ENCODE measurements at places on chromosomes 11 and 22.

DNA sequence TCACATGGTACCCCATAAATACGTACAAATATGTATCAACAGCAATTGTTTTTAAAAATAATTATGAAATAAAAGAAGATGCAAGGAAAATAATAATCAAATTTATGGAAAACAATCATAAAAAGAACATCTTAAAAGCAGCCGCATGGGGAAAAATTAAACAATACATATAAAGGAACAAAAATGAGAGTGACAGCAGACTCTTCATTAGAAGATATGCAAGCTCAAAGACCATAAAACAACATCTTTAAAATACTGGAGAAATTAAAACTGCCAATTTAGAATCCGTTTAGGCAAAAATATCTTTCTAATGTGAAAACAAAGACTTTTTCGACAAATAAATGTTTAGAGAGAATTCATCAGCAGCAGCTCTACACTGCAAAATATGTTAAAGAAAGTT, 190.6 kb upstream of the C11orf58 start:
- DNase-seq, result no peak

- DNase-seq, result no peak
These were observed 8.8 kb downstream of the ASCL2 start for GRCh38 chr11:2261436-2262230.

DNA sequence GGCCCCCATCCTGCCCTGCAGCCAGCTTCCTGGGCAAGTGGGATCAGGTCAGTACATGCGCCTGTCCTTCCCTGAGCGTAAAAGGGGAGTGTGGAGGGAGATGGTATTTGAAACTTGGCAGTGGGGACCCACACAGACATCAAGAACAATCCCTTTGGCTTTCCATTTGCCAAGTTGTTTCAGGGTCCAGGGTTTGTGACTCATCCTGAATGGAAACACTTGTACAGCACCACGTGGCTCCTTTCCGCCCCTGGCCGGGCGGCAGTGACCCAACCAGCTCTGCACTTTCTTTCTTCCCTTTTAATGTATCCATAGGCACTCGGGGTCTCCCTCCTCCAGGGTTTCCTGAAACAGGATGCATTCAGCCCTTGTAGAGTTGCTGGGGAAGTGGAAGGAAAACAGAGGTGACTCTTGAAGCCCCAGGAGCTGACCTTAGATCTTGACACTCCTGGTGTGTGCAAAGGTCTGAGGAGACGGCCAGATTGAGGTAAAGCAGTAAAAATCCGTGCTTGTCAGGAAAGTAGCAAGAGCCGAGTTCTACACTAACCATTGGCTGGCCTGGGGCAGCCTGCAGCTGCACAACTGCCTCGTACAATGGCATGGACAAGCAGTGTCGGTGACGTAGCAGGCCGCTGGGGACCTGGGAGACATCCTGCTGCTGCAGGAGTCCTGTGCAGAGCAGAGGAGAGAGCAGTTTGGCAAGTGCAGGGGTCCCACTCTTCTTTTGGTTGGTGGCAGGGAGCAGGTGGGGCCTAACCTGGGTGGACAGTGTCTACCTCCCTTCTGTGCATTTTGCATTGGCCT, 189.8 kb downstream of the SNX19 start:
- no peak for DNase-seq

DNA sequence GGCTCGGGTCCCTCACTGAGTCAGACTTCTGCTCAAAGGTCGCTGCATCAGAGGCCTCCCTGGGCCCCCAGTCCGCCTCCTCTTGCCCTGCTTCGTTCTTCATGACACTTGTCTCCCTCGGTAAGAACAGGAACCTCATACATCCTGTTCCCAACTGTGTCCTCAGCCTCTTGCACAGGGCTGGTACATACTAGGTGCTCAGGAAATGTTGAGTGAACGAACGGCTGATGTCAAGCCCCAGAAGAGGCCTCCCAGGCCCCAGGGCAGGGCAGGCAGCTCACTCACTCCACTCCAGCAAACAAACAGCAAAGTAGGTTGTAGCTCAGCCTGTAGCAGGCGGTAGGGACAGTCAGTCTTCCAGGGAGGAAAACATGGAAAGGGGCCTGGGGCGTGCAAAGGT, 17.2 kb downstream of the SYNGR1 start:
- no peak for DNase-seq

GRCh38 chr22:20442485-20443284, 5.1 kb upstream of the SCARF2 start:
- no peak for DNase-seq

DNA sequence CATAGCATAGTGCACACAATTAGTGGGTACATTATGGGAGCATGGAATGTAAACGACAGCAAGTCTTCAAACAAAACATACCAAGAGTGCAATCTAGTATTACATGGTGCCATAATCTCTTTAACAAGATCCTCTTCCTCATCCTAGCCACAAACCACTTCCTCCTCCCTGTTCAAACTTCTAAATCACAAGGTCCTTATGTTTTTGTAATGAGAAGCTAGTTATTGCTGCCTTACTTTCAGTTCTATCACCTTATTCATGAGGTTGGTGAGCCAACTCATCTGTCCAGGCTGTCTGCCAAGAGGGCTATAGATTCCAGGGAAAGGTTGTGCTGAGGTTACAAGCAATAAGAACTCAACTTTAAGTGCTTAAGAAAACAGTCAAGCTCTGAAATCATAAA, 195.4 kb upstream of the ARHGAP20 start:
- DNase-seq, result no peak

- DNase-seq, result no peak
These were observed 17.6 kb downstream of the BLID start for GRCh38 chr11:122098261-122098980.

- peak; percentile 72 for DNase-seq
These were observed at the start of gene CSNK1E for GRCh38 chr22:38317122-38317994. TSS of gene CSNK1E (minus strand) at chr22:38317433. CDS start at chr22:38314157, 3,276 bp downstream.

DNA sequence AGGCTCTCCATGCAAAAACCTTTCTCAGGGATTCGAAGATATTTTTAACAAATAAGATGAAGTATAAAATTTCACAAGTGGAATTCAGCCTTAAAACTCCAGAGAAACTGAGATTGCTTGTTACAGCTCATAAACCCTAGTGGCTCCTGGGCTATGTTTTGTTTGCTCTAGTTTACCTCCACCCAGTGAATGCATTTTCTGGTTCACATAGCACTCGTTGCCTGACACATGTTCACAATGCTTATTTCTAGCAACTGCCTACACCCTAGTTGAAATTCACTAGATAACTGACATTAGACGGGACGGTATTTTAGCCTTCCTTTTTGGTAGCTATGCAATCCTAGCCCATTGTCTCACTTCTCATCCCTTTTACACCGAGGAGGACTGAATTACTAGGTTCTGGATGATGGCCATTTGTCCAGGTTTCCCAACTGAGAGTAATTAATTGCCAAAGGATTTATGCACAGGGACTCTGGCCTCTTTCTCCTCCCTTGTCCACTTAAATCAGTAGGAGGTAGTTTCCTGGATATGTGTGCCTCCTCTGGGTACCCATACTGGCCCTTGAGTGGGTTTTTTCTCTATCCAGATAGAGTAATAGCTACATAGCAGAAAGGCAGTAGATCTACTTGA, 951.6 kb downstream of the DLG2 start:
- DNase-seq, result no peak

DNA sequence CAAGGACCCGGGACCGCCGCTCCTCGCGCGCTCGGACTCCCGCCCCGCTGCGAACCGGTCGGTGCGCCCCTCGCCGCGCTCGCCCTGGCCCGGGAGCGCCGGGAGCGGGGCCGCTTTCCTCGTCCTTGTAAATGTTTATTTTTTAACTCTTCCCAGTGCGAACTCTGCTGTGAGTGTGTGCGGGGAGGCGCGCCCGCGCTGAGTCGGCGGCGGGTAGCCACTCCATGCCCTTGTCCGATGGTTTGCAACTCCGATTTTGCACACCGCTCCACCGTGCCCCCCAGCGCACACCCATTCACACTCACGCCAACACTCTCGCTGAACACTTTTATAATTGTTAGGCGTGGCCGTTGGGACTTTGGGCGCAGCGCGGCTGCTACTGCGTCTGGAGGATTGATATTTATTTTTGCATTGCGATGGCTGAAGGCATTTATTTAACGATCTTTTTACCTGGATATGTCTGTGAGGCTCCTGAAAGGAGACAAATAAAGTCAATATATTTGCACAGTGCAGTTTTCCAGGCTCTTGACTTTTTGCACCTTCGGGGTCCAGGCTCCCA, 1.0 kb downstream of the C11orf96 start:
- no peak for DNase-seq

DNA sequence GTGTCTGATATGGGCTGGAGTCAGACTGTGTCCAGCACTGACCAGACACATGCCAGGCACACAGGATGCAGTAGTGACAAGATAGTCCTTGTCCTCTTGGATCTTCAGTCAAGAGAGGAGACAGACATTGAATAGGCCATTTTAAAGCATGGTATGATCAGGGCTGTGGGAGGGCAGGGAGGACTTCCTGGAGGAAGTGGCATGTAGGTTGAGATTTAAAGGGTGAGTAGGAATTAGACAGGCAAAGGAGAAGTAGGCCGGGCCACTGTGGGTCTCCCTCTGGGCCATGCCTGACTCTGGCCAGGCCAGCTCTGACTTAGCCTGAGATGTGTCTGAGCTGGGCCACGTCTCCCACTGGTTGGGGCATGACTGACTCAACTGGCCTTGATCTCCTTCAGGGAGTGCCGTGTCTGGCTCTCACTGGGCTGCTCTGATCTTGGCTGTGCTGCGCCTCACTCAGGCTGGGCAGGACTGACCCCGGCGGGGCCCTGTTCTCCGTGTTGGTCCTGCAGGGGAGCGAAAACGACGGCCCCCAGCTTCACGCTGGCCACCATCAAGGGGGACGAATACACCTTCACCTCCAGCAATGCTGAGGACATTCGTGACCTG, 71.2 kb downstream of the MYO7A start:
- no peak for DNase-seq
